Right lung (tissue), 10 donors: ENCODE measurements at places on chromosomes 4 and X. TPM values are rescaled to one million over a fixed set of nuclear protein-coding genes. Genes with fewer than 3 reads are reported as not detected.

- DNase-seq, result no peak
Measured at GRCh38 chr4:176879380-176880116, 86.8 kb upstream of the VEGFC start.

DNA sequence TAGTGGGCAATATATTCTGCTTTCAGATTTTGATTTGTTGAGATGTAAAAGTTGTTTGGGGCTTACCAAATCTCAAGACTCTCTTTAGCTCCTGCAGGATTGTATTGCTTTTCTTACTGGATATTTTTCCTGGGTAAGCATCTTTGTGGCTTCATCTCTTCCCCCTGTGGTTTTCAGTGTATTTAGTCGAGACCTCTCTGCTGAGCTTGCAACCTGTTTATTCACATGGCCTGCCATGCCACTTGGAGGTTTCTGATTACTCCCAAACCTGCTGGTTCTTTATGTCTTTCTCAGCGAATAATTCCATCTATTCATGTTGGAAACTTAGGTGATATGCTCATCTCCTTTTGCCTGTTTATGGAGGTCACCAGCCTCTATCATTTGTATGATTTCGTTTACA lies 10.9 kb downstream of the CCNG2 start:
- no peak for DNase-seq

GRCh38 chrX:95762716-95763115 lies 921.9 kb upstream of the DIAPH2 start:
- no peak for DNase-seq

DNA sequence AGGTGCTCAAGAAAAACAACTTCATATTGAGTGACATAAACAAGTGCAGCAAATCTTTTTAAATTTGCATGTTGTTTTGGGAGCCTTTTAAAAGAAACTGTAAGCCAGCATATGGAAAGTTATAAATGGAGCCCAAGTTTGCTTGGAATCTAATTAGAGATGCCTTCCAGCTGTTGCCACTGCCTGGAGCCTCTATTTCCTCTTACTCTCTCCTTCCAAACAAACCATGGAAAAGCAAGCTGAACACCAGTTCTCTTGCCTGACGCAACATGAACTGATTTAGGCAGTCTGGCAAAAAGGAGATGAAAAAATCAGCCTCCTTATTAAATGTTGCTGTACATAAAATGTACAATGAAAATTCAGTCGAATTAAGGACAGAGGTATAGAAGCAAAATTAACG lies 21.5 kb downstream of the ARSJ start:
- no peak for DNase-seq

DNA sequence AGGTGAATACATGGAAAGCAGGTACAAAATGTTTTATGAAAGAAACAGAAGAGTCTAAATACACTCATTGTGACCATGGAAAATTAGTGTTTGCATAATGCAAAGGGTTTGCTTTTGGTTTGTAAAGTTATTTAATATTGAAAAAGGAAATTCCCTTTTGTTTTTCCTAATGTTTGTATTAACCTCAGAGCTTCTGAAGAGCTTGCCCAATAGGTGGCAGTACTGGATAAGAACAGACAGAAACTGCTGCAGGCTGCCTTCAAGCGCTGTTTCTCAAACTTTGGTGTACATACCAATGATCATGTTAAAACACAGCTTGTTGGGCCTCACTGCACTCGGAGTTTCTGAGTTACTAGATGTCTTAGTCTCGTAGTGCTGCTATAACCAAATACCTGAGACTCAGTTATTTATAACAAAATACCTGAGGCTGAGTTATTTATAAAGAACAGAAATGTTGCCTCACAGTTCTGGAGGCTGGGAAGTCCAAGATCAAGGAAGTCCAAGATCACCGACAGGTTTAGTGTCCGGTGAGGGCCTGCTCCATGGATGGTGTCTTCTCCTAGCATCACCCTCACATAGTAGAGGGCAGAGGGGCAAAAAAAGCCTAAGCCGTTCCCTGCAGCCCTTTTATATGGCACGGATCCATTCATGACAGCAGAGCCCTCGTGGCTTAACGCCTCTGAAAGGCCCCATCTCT lies 54.2 kb downstream of the SUPT20HL2 start:
- DNase-seq, result no peak

- no peak for DNase-seq
Measured at GRCh38 chrX:110678591-110678990, 117.0 kb downstream of the CHRDL1 start.

DNA sequence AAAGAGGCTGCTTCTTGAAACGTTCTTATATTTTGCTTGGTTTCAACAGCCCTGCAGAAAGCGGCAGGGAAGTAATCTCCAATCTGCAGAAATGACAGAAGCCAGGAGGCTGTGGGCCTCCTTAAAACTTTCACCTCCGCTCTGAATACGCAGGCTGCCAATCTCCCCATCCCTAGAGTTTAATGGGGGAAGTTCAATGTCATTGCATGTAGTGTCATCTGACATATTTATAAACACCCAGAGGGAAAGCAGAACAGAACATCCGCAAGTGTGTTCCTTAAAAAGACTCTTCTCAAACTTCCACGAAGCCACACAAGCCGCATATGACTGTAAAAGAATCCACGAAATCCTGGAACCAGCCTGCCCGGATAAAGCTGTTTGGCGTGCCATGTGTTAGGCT lies 148.8 kb upstream of the TBL1X start:
- DNase-seq, result no peak

The GPC4 gene
- polyA plus RNA-seq, result 49.2 TPM

The TDO2 gene
- polyA plus RNA-seq, result 53.5 TPM
